ENCODE measurements at places on chromosomes 2 and 18.

DNA sequence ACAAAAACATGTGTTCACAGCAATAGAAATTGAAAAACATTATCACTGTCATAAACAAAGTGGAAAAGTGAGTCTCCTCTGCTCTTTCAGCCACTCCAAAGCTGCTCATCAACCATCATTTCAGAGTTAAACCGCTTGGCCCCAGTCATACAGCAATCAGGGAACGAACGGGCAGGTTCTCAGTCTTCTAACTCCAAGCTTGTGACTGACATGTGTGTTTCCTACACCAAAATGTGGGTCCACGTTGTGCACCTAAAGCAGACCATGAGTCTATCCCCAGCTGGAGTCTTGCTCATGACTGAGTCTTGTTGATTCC is 582.6 kb upstream of the ID2 start:
- no peak for DNase-seq

DNA sequence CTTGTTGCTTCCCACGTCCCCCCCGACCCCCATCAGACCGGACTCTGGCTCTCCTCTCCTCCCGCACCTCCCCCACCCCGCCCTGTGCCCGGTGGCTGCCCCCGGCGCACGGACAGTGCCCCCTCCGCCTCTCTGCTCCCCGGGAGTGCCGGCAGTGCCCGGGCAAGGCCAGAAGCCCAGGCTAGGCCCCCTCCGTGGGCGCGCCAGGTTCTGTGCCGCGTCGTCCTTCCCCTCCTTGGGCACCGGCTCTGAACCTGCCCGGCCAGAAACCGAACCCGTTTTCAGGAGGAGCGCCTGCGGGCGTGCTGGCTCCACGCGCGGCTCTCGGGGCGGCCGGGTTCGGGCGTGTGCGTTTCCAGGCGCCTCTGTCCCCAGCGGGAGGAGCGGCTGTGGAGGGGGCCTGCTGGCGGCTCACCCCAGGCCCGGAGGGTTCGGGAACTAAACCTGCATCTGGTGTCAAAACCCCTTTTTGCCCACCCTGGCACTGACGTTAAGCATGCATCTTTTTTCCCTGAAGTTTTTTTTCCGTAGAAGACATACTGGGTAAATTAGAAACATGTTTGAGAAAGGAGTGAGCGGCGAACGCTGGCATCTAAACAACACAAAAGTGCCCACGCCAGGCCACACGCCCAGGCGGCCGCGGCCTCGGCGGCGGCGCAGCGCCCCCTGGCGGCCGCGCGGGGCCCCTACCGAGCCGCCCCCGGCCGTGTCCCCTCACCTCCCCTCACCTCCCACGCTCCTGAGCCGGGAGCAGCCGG is 123.9 kb upstream of the SLC1A4 start:
- DNase-seq = peak; percentile 28

- DNase-seq = no peak
Measured at GRCh38 chr2:239745386-239746227, 279.5 kb downstream of the NDUFA10 start.

DNA sequence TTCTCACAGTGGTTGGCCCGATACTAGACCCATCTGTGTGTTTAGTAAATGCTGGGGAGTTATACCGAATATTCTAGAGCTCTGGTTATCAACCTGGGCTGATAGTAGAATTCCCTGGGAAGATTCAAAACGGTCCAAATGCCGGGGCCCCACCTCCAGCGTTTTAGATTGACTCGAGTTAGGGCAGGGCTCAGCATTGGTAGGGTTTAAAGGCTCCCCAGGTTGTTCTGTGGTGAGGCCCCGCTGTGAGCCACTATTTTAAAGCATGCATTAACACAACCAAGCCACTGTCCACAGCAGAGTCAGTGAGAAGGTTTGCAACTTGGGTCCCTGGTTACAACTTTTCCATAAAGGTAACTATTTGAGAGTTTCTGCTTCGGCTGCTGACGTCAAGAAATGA is 73.6 kb downstream of the DYSF start:
- DNase-seq = no peak

DNA sequence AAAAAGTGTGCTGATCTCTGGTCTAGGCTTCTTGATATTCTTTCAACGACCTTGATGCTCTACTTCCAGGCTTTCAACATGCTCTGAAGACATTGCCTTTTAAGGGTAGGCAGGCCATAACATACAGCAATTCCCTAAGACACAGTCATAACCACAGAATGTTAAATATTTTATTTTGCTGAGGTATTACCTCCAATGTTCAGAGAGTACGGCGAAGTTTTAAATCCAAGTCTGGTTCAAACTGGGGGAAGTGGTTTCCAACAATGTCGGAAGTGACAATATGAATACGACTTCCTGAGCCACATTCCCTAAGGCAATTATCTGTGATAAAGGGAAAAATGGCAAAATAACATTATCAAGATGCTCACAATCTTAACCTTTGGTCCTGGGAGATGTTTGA is 1077.9 kb upstream of the PIK3C3 start:
- no peak for DNase-seq

- DNase-seq = peak; percentile 27
Measured at GRCh38 chr2:231708773-231709635, 679 bp downstream of the PTMA start.

GRCh38 chr2:46909771-46910419 is 5.7 kb downstream of the MCFD2 start:
- DNase-seq = peak; percentile 6

- DNase-seq = no peak
Measured at GRCh38 chr2:222554517-222554916, 101.4 kb downstream of the FARSB start.

DNA sequence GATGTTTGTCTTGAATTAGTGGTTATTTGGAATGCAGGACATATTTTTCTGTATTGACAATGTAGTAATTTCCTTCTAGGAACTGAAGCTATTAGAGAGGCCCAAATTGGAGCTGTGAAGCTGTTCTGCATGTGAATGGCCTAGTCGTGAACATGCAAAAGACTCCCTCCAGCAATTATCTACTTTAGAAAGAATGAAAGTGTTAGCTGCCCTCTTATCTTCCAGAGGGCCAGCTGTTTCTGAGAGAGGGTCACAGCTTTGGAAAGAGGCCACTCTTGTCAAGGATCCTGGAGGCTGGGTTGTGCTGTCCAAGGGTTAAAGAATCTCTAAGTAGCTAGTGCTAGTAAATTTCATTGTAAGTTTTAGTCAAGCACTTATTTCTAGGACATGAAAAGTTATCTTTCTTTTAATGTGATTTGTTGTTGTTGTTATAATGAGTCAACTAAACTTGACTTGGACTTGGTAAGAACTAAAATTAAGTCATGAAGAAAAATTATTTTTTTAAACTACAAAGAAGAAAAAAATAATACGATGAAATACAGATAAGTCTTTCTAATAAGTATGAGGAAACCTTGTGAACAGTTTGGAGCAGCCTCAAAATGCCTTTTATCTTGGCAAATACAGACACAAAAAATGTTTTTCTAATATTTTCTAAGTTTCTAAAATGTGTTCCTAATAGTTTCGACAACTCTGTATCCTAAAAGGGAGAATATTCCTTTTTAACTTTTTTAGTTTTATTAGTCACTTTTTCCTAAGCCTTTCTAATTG is 36.8 kb downstream of the DPP4 start:
- no peak for DNase-seq

GRCh38 chr2:145860083-145860482 is 1340.2 kb upstream of the ZEB2 start:
- DNase-seq = no peak

- no peak for DNase-seq
Measured at GRCh38 chr2:162091325-162092007, 17.5 kb upstream of the DPP4 start.

DNA sequence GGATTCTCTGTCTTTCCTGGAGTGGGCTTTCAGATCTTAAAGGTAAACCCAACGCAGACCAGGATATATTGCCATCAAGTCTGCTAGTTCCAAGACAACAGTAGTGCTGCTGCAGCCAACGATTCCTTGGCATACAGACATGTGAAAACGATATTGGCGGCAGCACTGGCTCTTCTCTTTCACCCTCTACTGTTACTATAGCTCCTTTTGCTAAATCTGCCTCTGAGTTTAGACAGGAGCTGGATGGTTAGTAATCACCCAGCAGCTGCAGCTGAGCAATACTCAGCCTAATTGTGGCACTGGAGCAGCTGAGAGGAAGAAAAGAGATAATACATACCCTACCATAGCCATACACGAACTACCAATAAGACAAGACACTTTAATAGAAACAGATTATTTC is 4.0 kb downstream of the YES1 start:
- no peak for DNase-seq

- DNase-seq = no peak
Measured at GRCh38 chr2:64792300-64792699, 138.6 kb upstream of the SERTAD2 start.

DNA sequence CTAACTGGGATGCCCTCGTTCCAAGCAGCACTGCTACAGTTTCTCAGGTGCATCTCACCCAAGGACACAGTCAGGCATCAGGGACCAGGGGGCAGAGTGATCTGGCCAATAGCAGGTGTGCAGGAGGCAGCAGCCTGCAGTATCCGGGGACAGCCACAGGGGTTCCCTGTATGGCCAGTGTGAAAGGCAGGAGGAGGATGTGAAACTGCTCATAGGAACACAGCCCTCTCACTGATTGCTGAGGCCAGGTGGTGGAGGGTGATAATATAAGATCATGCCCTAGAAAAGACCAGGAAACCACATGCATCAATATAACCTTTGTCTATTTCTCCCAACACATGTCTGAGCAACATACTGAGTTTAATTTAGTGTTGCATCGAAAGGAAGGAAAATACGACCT is 112.7 kb upstream of the TACR1 start:
- no peak for DNase-seq

- DNase-seq = no peak
Measured at GRCh38 chr2:231393149-231394131, 2.1 kb upstream of the B3GNT7 start.

DNA sequence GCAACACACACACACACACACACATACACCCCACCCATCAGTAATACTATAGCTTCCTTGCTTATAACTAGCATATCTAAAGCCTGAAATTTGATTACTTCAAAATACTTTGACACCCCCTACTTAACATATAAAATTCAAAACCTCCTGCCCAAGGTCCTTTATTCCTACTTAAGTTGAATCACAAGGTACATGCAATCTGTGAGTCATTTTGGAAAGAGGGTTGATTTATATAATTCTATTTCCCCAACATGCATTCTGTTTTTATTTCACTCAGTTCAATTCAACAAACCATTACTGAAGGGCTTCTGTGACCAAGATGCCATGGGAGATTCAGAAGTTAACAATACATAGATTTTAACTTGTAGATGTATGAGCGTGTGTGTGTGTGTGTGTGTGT is 420.7 kb downstream of the METTL4 start:
- DNase-seq = no peak

- no peak for DNase-seq
Measured at GRCh38 chr2:190446750-190447516, 38.8 kb downstream of the MFSD6 start.

Measured in stimulated activated CD4-positive, alpha-beta T cell treated with anti-CD3 and anti-CD28 coated beads, TNF-alpha, amount 100 ng/mL, for 48 hours (primary cell).